ENCODE measurements at places on chromosomes 12 and 14. TPM values are rescaled to one million over a fixed set of nuclear protein-coding genes. Genes with fewer than 3 reads are reported as not detected.

Gene TCL1A
- not detected for polyA plus RNA-seq

Gene PROX2
- 2.3 TPM for polyA plus RNA-seq

Gene CCDC196
- polyA plus RNA-seq: not detected

Gene PTPRB
- polyA plus RNA-seq: 13.5 TPM

Gene PLEKHD1
- 0.65 TPM for polyA plus RNA-seq

GRCh38 chr14:28382444-28383190, 384.0 kb upstream of the FOXG1 start:
- DNase-seq: no peak

GRCh38 chr12:69243099-69244084, 4.0 kb downstream of the CPSF6 start:
- DNase-seq: no peak

DNA sequence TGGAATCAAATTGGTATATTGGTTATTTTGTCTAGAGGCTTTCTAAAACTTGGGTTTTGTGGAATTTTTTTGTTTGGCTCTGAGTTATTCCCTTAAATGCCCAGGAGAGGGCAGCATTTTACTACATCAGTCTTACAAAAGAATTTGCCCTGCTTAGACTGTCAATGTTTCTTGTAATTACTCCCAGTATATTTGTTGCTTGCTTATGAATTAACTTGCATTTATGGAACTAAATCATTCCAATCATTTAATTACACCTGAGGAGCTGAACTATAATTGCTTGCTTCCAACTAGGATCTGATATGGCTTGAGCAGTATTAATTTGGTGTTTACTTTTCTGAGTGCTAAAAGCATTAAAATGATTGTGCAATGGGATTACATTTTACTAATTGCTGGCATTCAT, 48.7 kb downstream of the MIPOL1 start:
- peak; percentile 25 for DNase-seq

DNA sequence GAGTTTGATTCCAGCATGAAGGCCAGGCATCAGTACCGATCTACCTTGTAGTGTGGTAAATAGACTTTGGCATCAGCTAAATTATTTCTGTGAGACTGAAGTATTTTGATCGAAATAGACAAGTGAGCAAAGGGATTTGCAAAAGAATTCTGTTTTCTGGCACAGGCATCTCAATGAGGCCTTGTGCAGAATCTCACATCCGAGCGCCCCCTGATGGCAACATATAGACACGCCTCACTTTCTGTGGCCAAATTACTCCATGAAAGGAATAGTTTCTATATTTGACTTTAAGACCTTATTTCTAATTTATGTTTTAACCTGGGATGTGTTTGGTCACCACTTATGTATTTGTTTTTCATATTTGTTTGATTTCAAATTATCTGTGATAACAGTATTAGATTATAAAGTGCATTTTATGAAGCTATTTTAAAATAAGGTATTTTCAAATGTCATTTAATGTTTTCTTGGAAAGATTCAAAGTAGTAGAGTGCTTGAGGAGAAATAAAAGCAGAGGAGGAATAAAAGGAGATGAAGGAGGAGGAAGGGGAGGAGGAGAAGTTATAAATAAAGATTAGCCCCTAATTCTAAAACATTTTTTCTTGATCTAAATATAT, 731.9 kb downstream of the NRXN3 start:
- DNase-seq: peak; percentile 20

GRCh38 chr14:43369710-43370564, 1137.1 kb downstream of the FSCB start:
- DNase-seq: no peak

- no peak for DNase-seq
These were observed 1.8 kb upstream of the AQP5 start for GRCh38 chr12:49959685-49960473.

DNA sequence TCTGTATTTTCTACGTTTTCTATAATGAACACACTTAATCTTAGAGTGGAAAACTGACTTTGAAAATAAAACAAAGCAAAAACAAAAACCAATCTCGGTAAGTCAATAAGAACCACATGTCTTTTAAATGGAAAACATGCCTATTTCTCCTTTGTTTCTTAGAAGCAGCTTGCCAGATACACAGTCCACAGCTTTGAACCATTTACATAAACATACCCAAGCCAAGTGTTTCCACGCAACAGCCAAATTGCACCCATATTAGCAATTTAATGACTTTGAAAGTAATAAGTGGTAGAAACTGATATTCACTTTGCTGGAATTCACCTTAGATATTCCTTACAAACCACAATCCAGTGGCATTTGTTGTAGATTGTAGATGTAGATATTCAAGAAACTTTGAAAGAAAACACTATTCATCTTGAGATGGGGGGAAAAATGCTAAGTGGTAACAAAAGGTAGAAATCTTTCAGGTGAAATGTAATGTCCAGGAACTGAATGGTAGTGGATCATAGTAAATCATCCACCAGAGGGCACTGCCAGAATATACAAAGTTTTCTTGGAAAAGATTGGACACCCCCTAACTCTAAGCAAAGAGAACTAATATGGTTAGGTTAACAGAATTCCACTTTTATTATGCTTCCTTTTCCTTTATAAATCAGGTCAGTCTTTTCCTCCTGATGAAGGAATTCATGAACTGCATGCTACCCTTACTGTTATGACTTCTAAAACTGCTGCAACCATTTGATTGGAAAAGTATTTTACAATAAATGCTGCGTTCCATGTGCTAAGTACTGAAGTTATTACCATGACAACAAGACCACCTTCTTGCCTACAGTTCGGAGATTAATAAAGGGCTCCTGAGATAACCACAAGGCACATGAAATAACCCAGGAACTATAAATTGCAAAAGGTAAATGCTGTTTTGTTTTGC, 69.8 kb downstream of the RERG start:
- peak; percentile 38 for DNase-seq

GRCh38 chr14:50756300-50756699, 74.7 kb downstream of the NIN start:
- DNase-seq: no peak

DNA sequence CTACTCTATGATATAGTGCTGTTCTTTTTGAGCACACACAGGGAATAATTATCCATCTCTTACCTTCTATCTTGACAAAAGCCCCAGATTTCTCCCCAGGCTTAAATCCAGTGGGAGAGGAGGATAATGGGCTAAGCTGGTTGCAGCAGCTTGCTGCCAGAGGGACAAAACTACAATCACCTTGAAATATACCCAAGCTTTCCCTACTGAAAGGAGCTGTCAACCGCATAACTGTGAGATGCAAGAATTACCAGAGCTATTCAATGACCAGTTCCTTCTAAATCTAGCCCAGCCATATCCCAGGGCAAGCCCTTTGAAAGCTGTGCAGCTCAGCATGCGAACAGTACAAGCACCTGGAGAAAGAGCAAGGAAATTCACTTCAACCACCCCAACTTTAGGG, 943 bp upstream of the MGAT4C start:
- DNase-seq: no peak
